ENCODE measurements at places on chromosomes 7 and 10.

- no peak for DNase-seq
Observed at GRCh38 chr10:33228426-33228825, 106.0 kb downstream of the NRP1 start.

DNA sequence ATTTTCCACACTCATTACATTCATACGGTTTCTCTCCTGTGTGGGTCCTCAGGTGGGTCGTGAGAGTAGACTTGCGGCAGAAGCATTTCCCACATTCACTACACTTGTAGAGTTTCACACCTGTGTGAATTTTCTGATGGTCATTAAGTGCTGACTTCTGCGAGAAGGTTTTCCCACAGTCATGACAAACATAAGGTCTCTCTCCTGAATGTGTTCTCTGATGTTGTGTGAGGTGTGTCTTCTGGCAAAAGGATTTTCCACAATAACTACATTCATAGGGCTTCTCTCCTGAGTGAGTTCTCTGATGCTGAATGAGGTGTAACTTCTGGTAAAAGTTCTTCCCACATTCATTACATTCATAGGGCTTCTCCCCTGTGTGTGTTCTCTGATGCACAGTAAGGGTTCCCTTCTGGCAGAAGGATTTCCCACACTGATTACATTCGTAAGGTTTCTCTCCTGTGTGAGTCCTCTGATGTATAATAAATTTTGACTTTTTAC, 15.1 kb downstream of the ZNF12 start:
- no peak for DNase-seq

- no peak for DNase-seq
Observed at GRCh38 chr7:30862995-30863705, 48.5 kb upstream of the AQP1 start.

DNA sequence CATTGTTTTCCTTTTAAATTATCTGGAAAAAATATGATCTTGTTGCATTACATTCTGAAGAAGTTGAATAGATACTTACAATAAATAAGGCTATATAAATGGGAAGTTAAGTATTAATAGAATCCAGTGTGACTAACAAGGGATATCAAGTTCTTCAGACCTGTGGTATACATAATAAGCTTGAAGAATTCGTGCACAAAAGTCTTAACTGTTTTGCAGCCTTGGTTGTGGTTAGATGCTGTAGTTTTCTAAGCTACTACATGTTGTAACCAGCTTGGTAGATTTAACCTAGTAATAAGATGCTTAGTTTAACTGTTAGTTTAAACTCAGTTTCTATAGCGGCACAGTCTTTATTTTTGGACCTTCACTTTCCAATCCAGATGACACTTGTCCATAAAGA, 106.2 kb upstream of the GLCCI1 start:
- DNase-seq, result no peak

DNA sequence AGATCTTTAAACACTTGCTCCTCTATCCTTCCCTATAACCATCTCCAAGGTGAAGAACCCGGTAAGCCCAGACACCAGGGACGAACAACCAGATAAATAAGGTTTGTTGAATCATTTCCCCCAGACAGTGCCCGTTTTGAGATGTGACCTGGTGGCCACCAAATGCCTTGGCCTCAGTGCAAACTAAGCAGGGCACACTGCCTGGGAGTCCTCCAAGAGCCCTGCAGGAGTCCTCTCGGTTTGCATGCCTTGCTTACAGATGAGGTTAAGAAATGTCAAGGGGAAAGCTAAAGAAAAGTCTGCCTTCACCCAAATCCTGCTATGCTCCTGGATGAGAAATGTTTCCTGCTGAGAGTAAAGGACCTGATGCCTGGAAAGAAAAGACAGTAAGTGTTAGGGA, 31.6 kb downstream of the SLIT1 start:
- DNase-seq, result no peak

GRCh38 chr10:110810625-110811024, 61.1 kb upstream of the PDCD4 start:
- no peak for DNase-seq

- DNase-seq, result no peak
Observed at GRCh38 chr10:128487517-128487916, 361.3 kb upstream of the MKI67 start.

DNA sequence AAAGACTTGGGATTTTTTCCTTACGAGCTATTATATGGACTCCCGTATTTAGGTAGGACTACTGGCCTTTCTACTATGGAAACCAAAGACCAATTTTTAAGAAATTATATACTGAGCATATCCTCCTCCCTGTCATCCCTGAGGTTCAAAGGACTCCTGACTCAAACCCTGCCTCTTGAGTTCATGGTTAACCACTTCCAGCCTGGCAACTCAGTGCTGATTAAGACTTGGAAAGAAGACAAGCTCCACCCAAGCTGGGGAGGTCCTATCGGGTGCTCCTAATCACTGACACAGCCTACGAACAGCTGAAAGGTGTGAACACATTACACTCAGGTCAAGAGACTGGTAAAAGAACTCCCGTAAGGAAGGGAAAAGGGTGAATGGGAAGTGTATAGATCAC, 66.8 kb downstream of the LYZL2 start:
- DNase-seq, result peak; percentile 51

DNA sequence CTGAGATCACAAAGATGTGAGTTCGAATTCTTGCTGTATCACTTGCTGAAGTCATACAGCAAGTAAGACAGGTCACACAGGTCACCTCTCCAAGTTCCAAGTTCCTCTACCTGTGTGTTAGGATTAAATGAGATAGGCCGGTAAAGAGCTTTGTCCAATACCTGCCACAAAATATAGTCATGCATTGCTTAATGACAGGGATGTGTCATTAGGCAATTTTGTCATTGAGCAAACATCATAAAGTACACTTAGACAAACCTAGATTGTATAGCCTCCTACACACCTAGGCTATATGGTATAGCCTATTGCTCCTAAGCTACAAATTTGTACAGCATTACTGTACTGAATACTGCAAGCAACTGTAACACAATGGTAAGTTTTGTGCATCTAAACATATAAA, 469.4 kb downstream of the KCNMA1 start:
- DNase-seq, result no peak

GRCh38 chr10:9147475-9147874, 1093.0 kb downstream of the GATA3 start:
- no peak for DNase-seq

GRCh38 chr10:76874176-76874575, 763.4 kb downstream of the KCNMA1 start:
- DNase-seq, result no peak

DNA sequence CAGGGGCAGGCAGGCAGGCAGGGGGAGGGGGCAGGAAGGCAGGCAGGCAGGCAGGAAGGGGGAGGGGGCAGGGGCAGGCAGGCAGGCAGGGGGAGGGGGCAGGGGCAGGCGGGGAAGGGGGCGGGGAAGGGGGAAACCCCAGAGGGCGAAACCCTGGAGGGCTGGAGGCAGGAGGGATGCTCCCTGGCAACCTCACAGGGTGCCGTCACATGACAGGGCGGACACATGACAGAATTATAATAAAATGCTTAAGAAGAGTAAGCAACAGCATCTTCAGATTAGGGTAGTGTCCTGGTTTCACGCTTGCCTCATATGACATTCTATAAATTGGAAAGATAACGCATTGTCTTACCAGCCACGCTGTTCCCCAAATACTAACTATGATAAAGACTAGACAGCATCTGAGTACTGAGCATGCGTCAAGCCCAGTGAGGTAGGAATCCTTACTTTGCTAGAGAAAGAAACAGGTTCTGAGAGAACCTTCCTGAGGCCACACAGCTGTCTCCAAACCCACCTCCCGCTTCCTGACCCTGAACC, 131.6 kb downstream of the DIP2C start:
- peak; percentile 3 for DNase-seq

DNA sequence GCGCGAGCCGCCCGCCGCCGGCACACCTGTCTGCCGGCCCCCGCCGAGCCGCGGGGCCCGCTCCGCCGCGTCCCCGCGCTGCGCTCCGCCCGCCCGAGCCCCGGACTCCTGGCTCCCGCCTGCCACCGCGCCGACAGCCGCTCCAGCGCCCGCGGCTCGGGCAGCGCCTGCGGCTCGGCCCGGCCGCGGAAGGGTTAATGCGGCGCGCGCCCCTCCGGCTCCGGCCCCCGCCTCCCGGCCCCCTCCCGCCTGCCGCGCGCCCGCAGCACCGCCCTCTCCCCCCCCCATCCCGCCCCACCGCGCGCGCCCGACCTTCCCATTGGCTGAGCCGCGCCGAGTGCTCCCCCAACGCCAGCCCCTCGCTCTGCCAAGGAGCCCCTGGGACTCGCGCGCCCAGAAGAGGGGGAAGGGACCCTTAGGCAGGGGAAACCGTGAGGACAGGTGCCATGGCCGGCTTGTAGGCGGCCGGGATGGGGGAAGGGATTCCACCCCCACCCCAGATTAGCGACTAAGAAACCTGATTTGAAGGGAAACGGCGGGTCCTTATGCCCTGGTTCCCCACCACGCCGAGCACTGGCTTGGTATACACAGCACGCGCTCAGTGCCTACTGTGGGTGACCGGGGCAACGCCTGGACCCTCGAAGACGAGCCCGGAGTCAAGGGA, at the start of gene KCNH2:
TSS of gene KCNH2 (minus strand) at position 196 of the 664 bp plus-strand sequence. CDS start 408 bp downstream, outside the sequence.
- DNase-seq, result peak; percentile 55

- no peak for DNase-seq
Observed at GRCh38 chr7:106058928-106059324, 53.2 kb downstream of the SYPL1 start.

DNA sequence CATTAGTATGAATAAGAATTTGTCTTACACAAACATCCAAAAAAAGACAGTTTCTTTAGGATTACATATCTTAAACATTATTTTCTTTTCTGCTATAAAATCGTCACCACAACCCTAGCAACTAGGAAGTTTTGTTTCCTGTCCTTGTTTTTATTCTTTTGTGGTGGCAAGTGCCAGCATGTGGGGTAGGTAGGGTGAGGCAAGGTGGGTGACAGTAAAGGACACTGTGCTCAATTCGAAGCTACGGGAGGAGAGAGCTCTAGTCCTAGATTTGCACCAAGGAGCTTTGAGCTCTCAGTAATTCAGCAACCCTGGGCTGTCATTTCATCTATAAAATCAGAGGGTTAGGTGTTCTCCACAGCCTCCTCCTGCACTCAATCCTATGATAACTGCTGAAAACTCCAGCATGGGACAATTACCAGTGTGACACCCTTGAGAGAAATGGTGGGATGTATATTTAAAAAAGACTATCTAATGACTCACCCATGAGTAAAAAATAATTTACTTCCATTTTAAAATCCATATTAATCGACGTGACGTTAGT, 187.1 kb downstream of the FAM107B start:
- DNase-seq, result no peak

- DNase-seq, result no peak
Observed at GRCh38 chr7:102080019-102080433, 206.6 kb upstream of the SH2B2 start.

- DNase-seq, result no peak
Observed at GRCh38 chr7:50676740-50677637, 105.7 kb downstream of the GRB10 start.

GRCh38 chr10:31921031-31921430, 7.6 kb downstream of the ARHGAP12 start:
- DNase-seq, result no peak

- no peak for DNase-seq
Observed at GRCh38 chr7:12524794-12525386, 45.6 kb upstream of the SCIN start.

DNA sequence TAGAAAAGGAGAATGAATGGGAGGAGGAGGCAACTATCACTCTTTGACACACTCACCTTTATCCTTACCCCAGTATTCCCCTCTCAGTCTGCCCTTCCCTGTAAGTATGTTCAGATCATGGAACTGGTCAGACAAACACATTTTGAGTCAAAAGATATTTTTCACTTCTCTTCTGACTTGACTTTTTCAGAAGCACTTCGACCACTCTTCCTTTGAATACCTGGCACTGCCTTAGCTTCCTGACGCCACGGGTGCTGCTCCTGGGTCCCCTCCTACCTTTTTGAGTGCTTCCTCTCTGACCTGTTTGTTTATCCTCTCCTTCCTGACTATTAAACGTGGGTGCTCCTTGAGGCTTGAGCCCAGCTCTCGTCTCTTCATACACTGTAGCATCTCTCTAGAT, 19.8 kb upstream of the C10orf67 start:
- DNase-seq, result peak; percentile 43

DNA sequence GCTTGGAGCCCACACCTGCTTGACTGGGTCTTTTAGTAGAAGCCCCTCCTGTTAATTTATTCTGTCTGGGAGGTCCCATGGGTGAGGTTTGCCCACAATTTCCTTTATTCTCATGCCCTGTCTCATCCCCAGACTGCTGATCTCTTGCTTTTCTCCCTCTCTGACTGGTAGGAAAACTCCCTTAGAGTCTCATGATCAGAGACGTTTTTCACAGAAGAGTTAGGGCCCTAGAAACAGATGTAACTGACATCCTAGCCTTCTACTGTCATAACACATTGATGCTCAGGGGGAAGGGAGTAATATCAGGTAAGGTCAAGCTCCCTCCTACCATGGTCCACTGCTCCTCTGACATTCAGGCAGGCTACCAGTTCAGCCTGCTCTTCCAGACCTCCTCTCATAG, 43.7 kb upstream of the WASL start:
- DNase-seq, result no peak

DNA sequence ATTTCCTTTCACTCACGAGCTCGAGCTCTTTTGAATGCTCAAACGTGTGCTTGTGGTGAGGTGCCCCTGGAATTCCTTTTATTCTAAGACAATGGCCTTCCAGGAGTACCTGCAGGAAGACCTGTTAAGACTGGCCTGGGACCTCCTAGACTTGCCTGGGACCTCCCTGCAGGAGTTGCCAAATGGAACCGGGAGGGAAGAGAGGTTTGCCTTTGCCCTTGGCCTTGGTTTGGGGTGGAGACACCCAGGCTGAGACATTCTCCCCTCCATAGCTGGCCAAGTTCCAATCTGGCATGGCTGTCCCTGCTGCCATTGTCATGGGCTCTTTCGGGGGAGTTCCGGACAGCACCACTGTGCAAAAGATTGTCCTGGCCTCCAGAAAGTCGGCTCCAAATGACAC, 39.7 kb downstream of the DNAJB12 start:
- no peak for DNase-seq

GRCh38 chr10:103877861-103878260, 22.5 kb upstream of the SH3PXD2A start:
- DNase-seq, result no peak

- DNase-seq, result peak; percentile 64
Observed at GRCh38 chr10:122342293-122343134, 32.0 kb upstream of the PLEKHA1 start.

DNA sequence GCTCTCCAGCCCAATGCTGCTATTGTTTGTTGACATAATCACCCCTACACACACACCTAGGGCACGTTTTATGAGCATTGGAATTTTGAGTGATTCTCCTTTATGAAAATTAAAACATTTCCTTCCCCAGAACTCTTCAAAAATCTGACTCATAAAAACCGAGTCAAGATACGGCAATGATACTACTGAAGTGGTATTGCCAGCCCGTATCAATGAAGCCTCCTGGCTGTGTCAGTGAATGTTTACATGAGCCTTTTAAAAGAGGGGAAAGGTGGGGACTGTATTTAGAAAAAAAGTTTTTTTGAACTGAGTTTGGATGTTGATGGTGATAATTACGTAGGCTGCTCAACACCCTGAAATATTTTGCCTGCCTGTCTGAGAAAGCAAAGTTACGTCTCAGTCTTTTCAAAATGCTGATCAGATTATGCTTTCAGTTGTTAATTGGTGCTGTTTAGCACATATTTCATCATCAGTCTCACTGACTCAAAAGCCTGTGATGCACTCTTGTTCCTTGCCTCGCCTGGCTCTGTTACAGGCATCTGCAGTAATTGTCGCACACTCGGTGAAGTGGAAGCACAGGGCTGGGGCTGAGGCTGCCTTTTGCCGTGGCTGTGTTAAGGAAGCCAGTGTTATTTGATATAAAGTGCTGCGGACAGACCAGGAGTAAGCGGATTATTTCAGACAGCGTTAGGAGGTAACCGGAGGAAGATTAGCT, 157.4 kb upstream of the TCF7L2 start:
- DNase-seq, result no peak

- no peak for DNase-seq
Observed at GRCh38 chr10:55410415-55410885, 609.4 kb upstream of the PCDH15 start.

GRCh38 chr7:91287371-91288084, 23.3 kb downstream of the FZD1 start:
- DNase-seq, result no peak
